Naive B cell (primary cell): ENCODE measurements at places on chromosomes 7 and 10.

DNA sequence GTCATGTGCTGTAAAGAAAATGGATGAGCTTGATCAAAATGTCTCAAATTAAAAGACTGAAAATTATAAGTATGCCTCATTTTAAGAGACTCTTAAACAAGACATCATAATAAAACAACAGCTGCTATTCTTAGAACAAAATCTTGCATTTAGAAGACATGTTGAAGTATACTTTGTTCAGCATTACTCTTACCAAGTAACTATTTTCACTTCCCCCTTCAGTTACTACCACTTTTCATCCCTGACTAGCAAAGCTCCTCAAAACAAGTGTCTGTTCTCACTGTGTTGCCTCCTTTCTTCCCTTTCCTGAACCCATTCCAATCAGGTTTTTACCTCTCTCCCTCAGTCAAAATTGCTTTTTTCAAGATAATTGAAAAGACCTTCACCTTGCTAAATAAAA is 31.6 kb downstream of the ELAPOR2 start:
- peak; percentile 21 for DNase-seq

- no peak for DNase-seq
These were observed 40.0 kb upstream of the DGKI start for GRCh38 chr7:137886746-137887145.

DNA sequence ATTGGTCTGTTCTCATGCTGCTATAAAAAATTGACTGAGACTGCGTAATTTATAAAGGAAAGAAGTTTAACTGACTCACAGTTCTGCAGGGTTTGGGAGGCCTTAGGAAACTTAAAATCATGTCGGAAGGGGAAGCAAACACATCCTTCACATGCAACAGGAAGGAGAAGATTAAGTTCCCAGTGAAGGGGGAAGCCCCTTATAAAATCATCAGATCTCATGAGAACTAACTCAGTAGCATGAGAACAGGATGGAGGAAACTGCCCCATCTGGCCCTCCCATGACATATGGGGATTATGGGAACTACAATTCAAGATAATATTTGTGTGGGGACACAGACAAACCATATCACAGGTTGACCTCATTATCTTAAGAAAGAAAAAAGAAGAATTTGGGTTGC is 134.5 kb downstream of the PPP1R3A start:
- no peak for DNase-seq

GRCh38 chr7:1781369-1781768 is 111.3 kb downstream of the ELFN1 start:
- DNase-seq, result no peak

DNA sequence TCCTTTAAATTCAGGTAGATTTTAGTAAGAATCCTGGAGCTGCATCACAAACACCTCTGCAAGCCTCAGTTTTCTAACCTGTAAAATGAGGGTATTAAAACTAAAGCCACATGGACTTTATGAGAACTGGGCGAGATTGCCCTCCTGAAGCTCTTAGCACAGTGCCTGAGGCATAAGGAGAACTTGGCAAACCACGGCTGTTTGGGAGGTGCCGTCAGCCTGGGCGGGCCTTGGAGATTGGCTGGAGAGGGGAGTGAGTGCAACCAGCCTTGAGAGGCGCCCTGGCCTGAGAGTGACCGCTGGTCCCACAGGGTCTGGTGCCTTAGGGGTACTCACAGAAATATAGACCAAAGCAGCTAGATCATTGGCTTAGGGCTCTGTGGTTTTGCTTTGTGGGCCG is 5.4 kb upstream of the TNS3 start:
- DNase-seq, result no peak

DNA sequence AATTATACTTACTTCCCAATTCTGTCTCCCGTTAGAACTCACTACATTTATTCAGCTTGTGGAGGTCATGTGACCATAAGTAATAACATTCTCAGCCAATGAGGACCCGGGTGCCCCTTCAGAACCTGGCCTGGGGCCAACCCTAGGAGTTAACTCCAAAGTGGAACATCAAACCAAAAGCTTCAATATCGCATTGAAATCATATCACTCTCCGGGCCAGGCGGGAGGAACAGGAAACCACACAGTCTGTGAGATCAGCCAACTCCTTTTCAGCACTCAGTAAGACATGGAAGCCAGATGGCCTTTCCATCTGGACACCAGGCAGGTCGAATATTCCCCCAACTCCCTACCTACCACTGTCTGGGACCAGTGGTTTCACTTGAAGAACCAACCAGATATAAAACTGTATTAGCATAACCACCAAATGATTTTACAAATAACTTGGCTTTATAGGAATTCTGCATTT is 5.5 kb downstream of the CREB3L2 start:
- no peak for DNase-seq

DNA sequence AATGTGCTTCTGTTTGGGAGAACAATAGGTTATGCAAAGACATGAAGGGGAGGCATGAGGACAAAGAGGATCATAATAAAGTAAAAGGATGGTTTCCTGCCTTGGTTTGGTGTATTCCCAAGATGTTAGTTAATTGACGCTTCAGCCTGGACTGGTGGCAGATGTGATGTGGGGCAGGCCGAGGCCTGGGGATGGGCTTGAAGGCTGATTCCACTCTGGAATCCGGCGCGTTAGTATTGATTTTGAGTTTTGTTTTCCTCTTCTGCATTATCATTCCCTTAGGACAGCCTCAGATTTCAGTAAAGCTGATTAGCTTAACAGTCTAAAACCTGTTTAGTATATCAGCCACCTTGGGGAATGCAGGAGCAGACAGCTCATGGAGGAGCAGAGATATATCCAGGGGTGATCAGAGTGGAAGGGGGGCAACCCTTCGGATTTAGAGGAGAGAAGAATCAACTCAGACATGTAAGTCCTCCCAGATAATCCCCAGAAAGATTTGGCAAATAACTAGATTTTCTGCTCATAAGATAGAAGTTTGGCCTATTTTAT is 159.8 kb upstream of the MTPN start:
- DNase-seq, result no peak

GRCh38 chr10:55631071-55631654 is 729.9 kb downstream of the ZWINT start:
- no peak for DNase-seq
